Stimulated activated CD8-positive, alpha-beta memory T cell treated with anti-CD3 and anti-CD28 coated beads, Interleukin-7, amount 100 ng/mL, for 24 hours (primary cell): ENCODE measurements at places on chromosomes 11 and 22.

DNA sequence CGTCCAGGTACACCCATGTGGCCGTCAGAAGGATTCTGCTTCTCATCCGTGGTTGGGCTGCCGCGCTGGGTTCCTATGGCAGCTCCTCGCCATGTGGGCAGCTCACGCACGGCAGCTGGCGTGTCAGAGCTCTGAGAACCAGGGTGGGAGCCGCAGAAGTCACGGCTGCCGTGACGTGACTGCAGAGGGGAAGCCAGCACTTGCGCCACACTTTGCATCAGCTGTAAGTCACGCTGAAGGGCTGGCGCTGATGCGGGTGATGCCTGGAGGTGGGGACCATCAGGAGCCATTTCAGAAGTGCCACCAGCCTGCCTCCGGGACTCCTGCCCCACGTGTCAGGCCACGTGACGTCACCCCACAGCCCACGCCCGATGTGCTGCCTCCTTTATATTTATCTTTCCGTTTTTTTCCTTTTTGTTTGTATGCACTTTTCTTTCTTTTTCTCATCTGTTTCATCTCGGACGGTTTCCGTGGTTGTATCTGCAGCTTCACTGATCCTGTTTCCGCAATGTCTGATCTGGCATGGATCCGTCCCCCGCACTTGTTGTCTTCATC is 133.2 kb downstream of the IGLL1 start:
- no peak for DNase-seq

DNA sequence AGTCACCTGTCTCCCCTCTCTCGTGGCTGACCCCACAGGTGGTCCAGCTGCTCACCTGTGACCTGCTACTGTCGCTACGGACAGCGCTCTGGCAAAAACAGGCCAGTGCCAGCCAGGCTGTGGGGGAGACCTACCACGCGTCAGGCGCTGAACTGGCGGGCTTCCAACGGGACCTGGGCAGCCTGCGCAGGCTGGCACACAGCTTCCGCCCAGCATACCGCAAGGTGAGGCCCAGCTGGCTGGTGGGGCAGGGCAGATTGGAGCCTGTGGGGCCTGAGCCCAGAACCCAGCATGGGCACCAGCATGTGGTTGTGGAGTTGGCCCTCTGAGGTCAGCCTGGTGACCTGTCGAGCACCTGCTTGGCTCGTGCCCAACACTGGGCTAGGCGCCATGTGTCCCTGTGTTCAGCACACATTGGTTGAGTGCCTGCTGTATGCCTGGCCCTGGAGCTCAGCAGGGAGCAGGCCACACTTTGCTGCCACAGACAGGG is 11.9 kb downstream of the SHISA8 start:
- no peak for DNase-seq

DNA sequence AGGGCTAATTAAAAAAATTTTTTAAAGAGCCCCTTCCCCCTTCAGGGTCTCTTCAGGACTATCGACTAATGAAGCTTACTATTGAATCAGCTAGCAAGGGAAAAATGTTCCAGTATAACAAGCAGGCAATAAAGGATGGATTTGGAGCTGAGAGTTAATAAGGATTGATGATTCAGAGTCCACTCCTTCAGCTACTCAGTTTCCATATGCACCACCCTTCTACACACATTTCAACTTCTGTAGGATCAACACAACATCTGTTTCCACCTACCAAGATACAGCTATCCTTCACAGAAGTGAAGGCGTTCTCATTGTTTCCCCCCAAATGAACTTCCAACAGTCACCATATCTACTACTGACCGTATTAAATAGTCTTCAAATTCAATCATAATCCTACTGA is 6.6 kb upstream of the ALKBH3 start:
- no peak for DNase-seq

GRCh38 chr11:43952401-43953342 is 10.2 kb downstream of the C11orf96 start:
- no peak for DNase-seq

- peak; percentile 52 for DNase-seq
Measured at GRCh38 chr22:39545386-39546365, 13.1 kb upstream of the RPS19BP1 start.

DNA sequence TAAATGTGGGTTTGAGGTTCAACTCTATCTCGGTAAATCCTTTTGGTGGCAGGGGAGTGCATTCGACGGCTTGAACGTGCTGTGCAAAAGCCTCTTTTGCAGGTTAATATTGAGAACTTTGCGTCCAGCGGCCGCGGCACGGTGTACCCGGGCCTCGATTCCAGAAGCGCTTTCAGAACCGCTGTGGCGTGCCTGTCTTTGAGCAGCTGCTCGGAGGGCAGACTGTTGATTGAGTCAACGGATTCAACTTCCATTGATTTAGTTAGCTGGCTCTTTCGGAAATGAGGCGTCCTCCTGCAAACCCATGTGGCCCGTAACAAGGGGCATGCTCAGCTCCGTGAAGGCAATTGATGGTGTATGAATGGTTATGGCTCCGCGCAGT is 1247.8 kb downstream of the BRD1 start:
- DNase-seq, result no peak

DNA sequence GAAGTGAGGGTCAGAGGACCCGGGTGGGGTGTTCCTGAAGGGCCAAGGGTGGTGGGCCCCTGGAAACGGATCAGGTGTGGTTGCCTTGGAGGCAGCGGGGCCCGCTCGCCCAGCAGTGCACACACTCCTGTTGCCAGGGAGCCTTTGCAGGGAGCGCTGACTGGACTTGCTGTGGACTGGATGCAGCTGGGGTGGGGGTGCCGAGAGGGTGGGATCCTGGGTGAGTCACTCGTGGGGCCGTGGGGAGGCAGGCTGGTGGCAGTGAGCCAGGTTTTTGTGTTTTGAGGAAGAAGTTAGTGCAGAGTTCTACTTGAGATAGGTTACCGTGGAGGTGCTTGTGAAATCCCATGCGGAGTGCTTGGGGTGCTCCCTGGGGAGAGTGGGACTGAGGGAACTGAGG is 1.3 kb downstream of the MRPL23 start:
- DNase-seq, result no peak

GRCh38 chr11:29251738-29252137 is 765.1 kb downstream of the KCNA4 start:
- no peak for DNase-seq

GRCh38 chr22:28582806-28583205 is 96.8 kb downstream of the TTC28 start:
- DNase-seq, result no peak

DNA sequence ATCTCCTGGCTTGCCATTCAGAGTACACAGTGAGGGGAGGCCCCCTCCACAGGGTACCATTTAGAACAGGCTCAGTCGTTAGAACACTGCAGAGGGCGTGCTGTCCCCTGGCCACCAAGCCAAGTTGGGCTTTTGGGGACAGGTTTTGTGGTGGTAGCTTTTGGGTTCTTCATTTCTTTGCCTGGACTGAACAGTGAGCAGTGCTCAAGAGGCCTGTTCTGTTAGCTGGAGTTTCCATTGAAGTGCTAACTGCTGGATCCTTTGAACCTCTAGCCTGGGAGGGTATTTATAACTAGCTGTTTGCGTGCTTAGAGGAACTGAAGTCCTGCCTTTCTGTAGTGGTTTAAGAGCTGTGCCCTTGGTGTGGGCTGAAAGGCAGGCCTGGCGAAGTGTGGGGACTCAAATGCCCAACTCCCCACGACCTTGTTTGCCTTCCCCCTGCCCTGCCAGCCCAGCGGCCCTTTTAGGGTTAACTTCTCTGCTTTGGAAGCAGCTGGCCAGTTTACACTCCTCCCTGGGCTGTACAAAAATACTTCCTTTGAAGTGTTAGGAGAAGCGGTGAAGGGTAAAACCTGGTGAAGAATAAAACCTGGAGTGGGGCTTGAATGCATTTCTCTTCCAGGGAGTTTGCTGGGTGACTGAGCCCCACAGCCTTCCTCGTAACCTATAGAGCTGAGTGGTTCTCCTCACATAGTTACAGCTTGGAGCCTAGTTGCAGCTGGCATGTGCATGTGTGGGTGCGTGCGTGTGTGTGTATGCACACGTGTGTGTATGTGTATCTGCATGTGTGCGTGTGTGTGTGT is 34.6 kb downstream of the ZNRF3 start:
- DNase-seq, result no peak
